Mesenteric fat pad (tissue), 1 donor: ENCODE measurements at places on chromosomes 13 and 19. TPM values are rescaled to one million over a fixed set of nuclear protein-coding genes. Genes with fewer than 3 reads are reported as not detected.

GRCh38 chr19:38209671-38210457 lies 14.2 kb downstream of the DPF1 start:
- DNase-seq = no peak

DNA sequence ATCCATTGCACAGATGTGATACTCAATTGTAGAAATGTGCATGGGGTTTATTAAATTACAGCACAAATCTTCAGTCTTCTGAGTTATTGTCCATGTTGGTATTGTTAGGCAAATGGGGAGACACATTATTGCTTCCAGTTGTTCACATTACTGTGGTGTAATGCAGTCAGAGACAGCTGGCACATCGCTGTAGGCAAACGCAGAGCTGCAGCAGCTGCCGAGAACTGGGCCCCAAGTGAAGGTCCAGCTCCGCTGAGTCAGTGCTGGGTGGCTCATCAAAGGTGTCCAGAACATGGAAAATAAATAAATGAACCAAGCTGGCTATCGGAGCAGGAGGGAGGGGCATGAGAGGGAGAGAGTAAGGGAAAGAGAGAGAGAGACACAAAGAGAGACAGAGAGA lies 299.1 kb upstream of the OBI1 start:
- no peak for DNase-seq

- DNase-seq = no peak
Measured at GRCh38 chr19:32131005-32131404, 214.4 kb upstream of the ZNF507 start.

DNA sequence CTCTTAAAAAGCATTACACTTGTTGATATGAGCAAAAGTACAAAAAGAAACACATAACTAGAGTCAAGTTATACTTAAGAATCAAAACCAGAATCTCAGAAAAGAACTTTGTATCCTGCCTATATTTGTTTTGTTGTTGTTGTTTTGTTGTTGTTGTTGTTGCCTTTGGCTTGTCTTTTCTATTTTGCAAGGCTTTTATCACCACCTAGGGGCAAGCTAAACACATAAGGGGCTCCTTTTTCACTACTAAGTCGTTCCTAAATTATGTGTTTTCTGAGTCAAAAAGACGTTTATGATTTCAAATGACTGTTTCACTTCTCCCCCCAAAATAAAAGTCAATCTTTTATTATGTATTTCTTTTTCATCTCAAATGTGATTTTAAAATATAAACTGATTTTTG lies 250.2 kb downstream of the RBM26 start:
- no peak for DNase-seq

The S1PR4 gene
- total RNA-seq = 5.0 TPM

- DNase-seq = no peak
Measured at GRCh38 chr19:1010586-1011510, 10.1 kb downstream of the TMEM259 start.

The TMEM221 gene
- not detected for total RNA-seq

- DNase-seq = peak; percentile 92
Measured at GRCh38 chr13:113584205-113584869, at the start of gene TFDP1. TFDP1 (plus strand) TSS chr13:113584753; CDS start chr13:113585838, 1,085 bp downstream.

DNA sequence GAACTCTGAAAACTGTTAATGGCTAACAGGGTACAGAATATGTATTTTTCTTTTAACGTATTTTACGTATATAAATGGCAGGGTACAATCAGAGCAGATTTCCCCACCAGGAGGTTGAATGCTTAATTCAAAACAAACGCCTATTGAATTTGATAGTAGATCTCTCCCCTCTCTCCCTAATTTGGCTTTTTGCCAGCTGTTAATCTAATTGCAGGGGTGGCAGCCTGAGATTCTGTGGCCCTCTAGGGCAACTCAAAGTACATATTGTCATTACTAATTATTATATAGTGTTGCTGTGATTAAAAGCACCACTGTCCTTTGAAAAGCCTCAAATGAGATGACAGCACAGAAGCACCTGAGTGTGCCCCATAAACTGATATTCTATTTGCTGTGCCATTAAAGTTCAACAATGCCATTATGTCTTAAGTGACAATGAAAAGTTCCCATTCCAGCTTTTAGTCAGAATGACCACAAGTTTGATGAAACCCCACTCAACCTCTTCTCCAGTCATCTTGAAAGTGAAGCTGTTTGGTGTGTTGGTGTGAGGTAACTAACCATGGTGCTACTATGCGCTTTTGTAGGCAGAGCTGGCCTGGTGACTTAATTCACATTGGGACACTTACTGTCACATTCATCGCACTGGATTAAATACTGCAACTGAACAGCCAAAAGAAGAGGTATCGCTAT lies 351.4 kb downstream of the KCNRG start:
- no peak for DNase-seq

GRCh38 chr19:19232261-19232721 lies 20.5 kb downstream of the NCAN start:
- no peak for DNase-seq

The DAPK3 gene
- total RNA-seq = 56.5 TPM

GRCh38 chr13:39866722-39867121 lies 211.3 kb downstream of the COG6 start:
- no peak for DNase-seq

DNA sequence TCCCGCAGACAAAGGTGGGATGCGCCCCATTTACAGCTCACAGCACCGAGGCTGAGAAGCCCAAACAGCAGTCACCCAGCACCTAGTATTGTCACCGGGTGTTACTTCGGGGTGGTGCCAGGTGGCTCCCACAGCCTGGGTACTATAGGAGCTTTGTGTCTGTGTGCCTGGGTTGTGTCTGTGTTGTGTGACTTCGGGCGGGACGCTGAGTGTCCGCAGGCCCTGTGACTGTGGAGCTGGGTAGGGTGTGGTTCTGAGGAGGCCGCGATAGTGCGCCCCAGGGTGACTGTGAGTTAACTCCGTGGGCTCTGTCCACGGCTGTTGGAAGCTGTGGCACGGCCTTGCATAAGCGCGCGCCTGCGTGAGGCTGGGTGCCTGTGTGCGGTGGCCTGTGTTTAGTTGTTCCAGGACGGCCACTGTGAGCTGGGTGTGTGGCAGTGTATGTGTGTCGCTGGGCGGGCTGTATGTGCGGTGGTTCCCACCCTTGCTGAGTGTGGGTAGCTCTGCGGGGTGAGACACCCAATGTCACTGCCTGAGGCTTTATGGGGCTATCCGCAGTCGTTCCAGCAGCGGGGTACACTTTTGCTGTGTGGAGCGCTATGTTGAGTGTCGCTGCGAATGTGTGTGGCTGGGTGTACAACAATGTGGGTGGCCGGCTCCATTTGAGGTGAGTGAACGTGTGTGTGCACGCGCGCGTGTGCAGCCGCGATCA lies 559 bp upstream of the SSBP4 start:
- peak; percentile 90 for DNase-seq
